Left lung (tissue), 14 donors: ENCODE measurements at places on chromosomes 11 and 22.

GRCh38 chr11:27995083-27995482, 112.9 kb downstream of the KIF18A start:
- no peak for DNase-seq

- no peak for DNase-seq
Observed at GRCh38 chr11:4606231-4607015, 1.6 kb downstream of the TRIM68 start.

GRCh38 chr22:47750086-47750485, 987.6 kb downstream of the TBC1D22A start:
- no peak for DNase-seq

DNA sequence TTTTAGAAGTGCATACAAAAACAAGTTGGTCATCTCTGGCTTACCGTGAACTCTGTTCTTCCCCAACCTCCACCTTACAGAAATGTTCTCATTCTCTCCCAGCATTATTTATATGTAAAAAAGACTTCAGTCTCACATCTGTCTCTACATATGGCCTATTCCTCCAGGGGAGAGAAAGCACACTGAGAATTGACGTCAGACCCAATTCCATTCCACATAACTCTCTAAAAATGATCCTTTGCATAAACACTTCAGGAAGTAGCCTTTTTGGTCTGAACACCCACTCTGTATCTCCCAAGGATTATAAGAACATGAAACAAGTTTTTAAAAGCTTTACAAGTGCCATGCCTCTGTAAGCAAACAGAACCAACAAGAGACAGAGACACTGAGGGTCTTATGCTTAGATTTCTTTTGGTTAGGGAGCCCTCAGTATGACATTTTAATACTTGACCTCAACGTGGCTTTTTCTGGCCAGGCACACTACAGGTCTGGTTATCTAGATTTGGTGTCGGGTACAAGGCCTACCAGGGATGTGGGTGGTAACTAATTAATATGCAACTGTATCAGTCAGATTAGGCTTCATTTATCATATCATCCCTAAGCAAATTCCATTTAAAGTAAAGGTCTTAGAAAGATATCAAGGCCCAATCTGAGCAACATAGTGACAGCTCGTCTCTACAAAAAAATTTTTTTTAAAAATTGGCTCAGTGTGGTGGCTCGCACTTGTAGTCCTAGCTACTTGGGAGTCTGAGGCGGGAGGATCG, 48.5 kb upstream of the PPP2R1B start:
- DNase-seq, result no peak

DNA sequence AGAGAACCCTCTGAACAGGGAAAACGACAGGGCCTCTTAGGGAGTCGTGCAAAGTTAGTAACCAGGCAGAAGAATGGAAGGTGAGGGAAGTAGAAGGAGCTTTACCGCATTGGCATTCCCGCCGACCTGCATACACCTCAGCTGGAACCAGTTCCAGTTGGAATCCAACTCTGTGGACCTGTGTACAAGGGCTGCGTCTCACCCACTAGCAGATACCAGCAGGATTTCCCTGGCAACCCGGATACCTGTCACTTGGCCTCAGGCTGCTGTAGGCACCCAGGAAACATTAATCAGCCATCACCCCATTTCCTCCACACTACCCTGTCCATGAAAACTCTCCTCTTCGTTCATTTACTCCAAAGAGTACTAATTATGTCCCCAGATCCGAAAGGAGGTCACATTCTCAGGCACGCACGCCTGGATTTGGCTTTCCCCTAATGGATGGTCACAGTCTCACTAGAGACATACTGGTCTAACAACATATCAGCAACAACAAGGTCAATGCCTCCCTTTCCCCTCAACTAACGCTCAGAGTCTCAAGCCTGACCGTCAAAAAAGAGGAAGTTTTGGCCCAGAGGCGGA, 842 bp downstream of the ARFGAP2 start:
- DNase-seq, result no peak

- DNase-seq, result no peak
Observed at GRCh38 chr11:46743693-46744339, 24.8 kb downstream of the F2 start.

DNA sequence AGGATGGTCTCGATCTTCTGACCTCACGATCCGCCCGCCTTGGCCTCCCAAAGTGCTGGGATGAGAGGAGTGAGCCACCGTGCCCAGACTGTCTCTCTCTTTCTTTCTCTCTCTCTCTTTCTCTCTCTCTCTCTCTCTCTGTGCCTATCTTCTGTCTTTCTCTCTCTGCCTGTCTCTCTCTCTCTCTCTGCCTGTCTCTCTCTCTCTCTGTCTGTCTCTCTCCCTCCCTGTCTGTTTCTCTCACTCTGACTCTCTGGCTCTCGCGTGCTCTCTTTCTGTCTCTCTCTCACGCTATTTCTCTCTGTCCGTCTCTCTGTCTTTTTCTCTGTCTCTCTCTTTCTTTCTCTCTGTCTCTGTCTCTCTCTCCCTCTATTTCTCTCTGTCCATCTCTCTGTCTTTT, 3911.2 kb upstream of the OR11H1 start:
- DNase-seq, result no peak

GRCh38 chr11:10648871-10649270, 44.7 kb downstream of the IRAG1 start:
- DNase-seq, result no peak

DNA sequence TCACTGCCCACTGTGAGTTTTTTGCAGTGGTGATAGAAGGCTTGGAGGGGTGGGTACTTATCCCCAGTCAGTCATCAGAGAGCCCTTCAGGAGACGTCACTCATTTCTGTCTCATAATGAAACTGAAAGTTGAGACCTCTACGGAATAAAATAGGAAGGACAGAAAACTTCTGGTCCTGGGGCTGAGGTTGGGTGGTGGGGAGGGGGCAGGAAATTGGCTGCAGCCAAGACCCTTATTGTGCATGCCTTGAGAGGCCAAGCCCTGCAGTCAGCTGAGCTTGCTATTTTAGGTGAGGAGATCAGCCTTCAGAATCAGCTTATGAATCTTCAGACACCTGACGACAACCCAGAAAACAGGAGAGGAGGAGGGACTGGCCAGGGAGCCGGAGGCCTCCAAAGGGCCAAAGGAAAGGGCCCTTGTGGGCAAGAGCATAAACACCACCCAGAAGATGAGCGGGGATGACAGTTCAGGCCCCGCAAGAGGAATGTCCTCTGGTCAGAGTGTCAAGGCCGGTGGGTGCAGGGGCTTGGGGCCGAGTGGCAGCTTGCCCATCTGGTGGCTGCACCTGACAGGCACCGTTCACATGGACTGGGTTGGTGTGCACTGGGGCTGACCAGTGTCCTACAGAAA, 17.9 kb upstream of the ADA2 start:
- no peak for DNase-seq

- DNase-seq, result no peak
Observed at GRCh38 chr22:23196165-23196564, 15.9 kb downstream of the BCR start.
